Thyroid gland (tissue), 4 donors: ENCODE measurements at places on chromosomes 13 and 19.

GRCh38 chr13:95708391-95708774, 31.4 kb downstream of the DNAJC3 start:
- DNase-seq: no peak

GRCh38 chr13:72875233-72875632, 93.3 kb downstream of the PIBF1 start:
- DNase-seq: no peak

DNA sequence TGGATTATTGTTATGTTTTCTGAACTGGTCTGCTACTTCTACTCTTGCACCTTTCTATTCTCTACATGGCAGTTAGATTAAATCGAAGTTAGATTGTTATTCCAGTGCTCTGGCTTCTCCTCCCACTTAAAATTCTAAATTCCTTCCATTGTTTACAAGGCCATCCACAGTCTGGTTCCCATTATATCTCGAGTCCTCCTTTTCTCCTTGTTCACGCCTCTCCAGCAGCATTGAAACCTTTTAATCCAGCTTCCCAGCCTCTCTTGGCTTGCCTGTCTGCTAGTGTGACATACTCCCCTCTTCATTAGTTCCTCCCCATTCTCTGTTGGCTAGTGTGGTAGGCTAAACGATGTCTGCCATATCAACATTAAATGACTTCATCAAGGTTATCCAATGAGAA, 54.5 kb downstream of the DNAJC15 start:
- DNase-seq: no peak

DNA sequence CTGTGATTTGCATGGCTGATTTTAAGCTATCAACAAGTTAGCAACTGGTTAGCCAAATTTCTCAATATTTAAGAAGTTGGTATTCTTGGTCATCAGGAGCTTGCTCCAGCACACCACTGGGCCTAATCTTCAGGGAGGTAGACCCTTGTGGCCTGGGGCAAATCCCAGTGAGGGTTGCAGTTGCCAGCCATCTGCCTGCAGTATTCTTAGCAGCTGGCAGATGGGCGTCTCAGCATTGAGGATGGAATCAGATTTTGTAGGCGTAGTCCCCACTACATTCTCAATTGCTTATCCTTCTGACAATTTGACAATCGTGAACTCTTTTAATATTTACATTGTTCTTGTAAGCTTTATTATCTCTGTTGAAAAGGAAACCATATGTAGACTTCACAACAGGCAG, 1266.2 kb downstream of the SLITRK5 start:
- DNase-seq: no peak

DNA sequence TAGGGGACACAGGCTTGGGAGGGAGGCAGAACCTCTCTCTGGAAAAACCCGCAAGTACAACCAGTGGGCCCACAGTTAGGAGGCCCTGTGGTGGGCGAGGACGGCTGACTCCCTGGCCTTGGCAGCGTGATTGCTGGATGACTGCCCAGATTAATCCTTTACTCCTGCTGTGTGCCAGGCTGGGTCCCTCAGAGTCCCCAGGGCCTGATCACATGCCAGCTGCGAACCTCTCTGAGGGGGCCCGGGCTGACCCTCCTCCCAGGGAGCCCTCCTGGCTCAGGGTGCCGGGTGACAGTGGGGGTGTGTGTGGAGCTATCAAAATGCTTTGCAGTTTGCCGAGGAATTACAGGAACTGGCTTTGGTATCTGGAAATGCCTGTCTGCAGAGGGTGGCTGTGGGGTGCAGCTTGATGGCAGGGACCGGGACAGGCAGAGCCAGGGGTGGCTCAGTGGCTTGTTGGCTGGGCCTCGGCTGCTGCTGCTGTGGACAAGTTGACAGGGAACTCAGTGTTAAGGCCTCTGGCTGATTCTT, 48.9 kb downstream of the DNM2 start:
- peak; percentile 63 for DNase-seq

DNA sequence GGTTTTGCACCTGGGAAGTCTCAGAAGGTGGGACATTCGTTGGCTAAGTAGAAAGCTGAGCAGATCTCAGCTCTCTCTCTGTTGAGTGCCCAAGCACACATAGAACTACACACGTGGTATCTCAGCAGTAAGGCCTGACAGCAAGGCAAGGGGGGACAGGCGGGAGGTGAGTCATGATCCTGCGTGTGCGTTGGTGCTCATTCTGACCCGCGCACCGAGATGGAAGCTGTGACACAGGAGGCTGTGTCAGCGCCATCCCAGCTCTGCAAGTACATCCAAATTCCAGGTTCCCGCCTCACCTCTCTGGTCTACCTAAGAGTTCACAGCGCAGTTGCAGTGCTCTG, 135.7 kb downstream of the USP12 start:
- no peak for DNase-seq

DNA sequence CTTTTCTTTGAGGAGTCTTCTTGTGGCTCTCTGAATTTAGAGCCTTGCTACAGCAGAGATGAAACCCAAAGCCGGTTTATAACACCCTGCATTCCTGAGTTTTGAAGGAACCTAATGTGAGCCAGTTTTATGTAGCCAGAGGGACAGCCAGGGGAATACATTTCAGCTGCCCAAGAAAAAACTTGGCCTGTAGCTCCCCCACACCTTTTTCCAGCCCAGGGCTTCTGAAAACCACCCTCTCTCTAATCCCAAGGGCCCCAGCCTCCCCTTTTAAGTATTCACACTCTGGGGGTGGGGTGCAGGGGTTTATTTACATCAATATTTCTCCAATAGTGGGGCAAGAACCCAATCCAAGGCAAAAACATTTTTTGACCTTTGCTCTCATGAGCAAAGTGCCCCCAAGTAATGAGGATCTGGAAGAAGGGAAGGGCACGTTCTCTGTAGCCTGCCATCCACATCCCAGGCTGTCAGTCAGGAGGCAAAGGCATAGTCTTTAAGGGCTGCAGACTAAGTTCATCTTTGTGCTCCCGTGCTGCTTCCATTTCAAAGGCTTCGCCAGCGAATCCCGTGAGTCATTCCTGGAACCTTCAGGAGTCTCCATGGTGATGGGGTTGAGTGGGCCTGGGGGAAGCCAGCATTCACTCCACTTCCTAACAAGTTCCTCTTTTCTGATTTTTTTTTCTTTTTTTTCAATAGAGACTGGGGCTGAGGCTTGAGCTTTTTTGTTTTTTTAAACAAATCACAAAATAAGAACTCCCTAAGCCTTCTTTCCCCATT, 33.2 kb upstream of the MEDAG start:
- peak; percentile 54 for DNase-seq

GRCh38 chr13:101612735-101613134, 160.3 kb downstream of the ITGBL1 start:
- DNase-seq: peak; percentile 20

DNA sequence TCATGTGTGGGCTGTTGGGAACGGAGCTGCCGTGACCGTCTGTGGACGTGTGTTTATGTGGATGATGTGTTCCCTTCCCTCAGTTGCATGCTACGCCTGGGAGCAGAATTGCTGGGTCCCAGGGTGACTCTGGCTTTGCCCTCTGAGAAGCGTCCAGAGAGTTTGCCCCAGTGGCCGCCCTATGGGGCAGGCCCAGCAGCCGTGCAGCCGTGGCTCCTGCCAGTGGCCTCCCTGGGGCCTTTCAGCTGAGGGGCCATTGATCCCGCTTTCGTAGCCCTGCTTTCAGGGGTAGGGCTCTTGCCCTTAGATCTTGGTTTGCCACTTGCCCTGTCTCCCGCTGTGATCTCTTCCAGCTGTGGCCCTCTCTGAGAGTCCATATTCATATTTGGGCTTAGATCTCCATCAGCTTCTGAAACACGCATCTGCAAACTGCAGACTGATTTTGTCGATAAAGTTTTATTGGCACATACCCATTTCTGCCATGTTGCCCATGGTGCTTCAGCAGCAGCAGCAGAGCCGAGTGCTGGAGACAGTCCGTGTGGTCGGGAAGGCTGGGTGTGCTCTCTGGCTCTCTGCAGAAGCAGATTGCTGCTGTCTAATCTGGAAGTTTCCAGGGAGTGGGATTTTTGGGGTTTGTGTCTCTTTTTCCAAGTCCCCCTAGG, 17.6 kb downstream of the GNA11 start:
- no peak for DNase-seq

GRCh38 chr13:38462605-38463004, 113.0 kb downstream of the UFM1 start:
- DNase-seq: no peak

DNA sequence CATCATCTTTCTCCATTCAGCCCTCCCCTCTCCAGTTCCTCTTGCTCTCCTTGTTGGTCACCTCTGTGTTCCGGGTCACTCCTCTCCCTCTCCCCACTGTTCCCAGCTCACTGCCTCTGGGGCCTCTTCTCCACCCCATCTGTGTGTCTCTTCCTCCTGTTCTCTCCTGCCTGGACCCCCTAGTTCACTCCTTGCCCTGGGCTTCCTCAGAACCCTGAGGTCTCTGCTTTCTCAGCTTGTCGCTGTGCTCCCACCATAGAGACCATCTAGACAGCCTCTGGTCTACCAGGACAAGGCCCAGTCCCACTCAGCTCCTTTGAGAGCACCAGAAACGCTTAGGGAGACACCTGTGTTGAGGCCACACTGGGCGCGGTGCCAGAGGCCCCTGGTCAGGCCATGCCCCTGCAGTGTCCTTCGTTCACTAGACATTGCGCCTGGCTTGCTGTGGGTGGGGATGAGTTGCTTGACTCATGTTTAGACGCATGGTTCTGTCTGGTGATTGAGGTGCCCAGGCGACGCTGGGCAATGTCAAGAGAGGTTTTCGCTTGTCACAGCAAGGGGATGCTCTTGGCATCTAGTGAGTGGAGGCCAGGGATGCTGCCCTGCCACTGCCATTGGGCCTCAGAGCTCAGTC, 4.8 kb downstream of the LENG9 start:
- no peak for DNase-seq

- no peak for DNase-seq
Observed at GRCh38 chr19:53812335-53812734, 11.8 kb downstream of the NLRP12 start.
